ENCODE measurements at places on chromosomes 11 and 22. TPM values are rescaled to one million over a fixed set of nuclear protein-coding genes. Genes with fewer than 3 reads are reported as not detected.

- no peak for DNase-seq
- H3K36me3 ChIP-seq, result no peaks in the 10 kb centered on the region
- H3K4me1 ChIP-seq, result peaks cover 19% of the 10 kb centered on the region
- no peak overlapping the region for H3K4me3 ChIP-seq
Measured at GRCh38 chr22:46033256-46034200, 56.6 kb upstream of the WNT7B start.

GRCh38 chr22:46372686-46373085 is 37.2 kb downstream of the TRMU start:
- H3K27me3 ChIP-seq, result no peaks in the 10 kb centered on the region
- H3K4me3 ChIP-seq, result no peak overlapping the region
- peaks cover 8% of the 10 kb centered on the region for H3K4me1 ChIP-seq
- H3K36me3 ChIP-seq, result no peaks in the 10 kb centered on the region
- H3K27ac ChIP-seq, result no peak overlapping the region

DNA sequence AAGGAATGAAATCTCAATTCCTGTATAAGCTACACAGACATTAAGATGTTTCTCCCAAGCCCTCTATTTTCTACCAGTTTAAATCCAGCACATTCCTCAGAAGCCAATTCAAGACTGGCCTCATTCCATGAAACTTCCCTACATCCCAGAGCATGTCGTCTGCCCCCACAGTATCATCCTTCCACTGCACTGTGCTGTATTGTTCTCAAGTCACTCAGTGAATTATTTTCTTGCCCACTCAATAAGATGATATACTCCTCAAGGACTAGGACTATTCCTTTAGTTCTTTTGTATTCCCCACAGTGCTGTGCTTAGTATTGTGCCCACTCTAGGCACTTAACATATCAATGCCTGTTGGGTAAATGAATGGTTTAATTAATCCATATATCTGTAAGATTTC is 203.1 kb upstream of the BLID start:
- H3K36me3 ChIP-seq, result no peaks in the 10 kb centered on the region
- no peak for DNase-seq
- no peak overlapping the region for H3K27ac ChIP-seq
- no peaks in the 10 kb centered on the region for H3K4me1 ChIP-seq

DNA sequence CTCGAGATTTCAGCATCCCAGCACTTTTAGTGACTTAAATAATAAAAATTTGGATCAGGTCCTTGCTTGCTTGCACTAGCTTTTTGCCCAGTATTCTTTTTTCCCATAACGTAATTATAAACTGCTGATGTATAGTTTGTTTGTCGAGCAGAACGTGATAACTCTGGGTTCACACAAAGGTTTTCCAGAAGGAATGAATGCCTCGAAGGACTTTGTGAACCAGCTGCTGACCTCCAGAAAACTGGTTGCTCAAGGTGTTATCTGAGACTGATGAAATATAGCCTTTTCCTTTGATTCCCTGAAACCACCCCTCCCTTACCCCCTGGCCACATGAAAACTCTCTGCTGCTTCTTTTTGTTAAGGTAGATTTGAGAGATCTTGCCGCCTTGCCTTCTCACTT is 229.1 kb upstream of the CARD18 start:
- H3K27me3 ChIP-seq, result no peaks in the 10 kb centered on the region
- no peaks in the 10 kb centered on the region for H3K4me1 ChIP-seq
- H3K27ac ChIP-seq, result no peak overlapping the region
- H3K4me3 ChIP-seq, result no peak overlapping the region

GRCh38 chr11:11117730-11118129 is 235.3 kb downstream of the CSNK2A3 start:
- H3K4me1 ChIP-seq, result no peaks in the 10 kb centered on the region
- no peak for DNase-seq
- H3K27ac ChIP-seq, result no peak overlapping the region
- no peaks in the 10 kb centered on the region for H3K36me3 ChIP-seq

- H3K4me1 ChIP-seq, result no peaks in the 10 kb centered on the region
- H3K4me3 ChIP-seq, result no peak overlapping the region
- H3K27ac ChIP-seq, result no peak overlapping the region
- no peak for DNase-seq
Measured at GRCh38 chr22:32991353-32992101, 66.7 kb downstream of the SYN3 start.

DNA sequence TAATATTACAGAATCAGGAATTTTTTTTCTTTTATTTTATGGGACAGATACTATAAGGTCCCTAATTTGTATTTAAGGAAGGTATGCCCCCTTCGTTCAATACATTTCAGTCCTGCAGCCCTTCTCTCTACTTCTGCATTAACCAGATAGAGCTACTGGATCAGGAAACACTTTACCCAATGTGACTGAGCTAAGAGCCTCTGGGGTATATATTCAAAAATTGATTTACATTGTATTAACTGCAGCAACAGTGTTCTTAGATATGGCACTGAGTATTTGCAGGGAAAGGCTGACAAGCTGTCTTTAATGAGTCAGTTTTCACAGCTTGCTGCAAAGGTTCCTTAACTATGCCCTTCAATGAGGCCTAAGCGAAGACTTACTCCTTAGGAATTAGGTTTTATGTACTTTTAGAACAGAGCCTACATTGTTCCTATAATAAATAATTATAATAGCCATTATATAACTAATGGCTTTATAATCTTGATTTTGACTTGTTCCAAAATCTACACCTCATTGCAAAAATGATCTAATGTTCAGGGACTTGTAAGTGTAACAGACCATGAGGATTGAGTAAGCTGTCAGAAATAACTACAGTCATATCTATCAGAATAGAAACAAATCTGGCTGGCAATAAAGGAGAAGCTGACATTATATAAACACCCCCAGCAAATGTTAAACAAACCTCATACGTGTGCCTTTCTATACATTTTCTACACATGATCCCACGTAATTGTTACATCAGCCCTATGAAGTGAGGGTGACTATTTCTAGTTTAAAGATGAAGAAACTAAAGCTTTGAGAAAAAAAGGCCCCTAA is 55.0 kb downstream of the DDI1 start:
- no peaks in the 10 kb centered on the region for H3K4me1 ChIP-seq
- no peaks in the 10 kb centered on the region for H3K27me3 ChIP-seq
- H3K27ac ChIP-seq, result no peak overlapping the region
- no peak overlapping the region for H3K4me3 ChIP-seq
- no peak for DNase-seq

- no peaks in the 10 kb centered on the region for H3K27me3 ChIP-seq
- H3K4me3 ChIP-seq, result no peak overlapping the region
- no peak overlapping the region for H3K27ac ChIP-seq
- DNase-seq, result no peak
Measured at GRCh38 chr11:15194671-15195415, 80.1 kb downstream of the INSC start.

OR6A2 gene
- not detected for polyA plus RNA-seq

NUP160 gene
- 24.7 TPM for polyA plus RNA-seq

OSM gene
- polyA plus RNA-seq, result 6.9 TPM

POU2AF2 gene
- polyA plus RNA-seq, result not detected

PLET1 gene
- not detected for polyA plus RNA-seq

All from CD4-positive, CD25-positive, alpha-beta regulatory T cell (primary cell).